CD4-positive, alpha-beta T cell treated with Interleukin-4 for 4 hours (primary cell): ENCODE measurements at places on chromosomes 5 and 9.

DNA sequence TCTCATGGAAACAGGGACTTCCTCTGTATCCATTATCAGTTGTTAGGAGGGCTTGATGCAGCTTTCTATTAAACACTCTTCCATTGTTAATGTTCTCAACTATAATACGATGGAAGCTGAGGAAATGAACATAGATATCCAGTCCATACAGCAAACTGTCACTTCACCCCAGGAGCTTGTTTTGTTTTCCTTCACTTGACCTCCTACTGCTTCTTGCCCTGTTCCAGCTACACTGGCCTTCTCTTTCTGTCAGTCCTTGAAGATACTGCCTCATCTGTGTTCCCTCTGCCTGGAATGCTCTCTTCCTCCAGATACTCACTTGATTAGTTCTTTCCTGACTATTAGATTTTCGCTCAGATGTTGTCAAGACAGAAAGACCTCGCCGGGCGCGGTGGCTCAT lies 17.1 kb downstream of the CTNNA1 start:
- DNase-seq: no peak

DNA sequence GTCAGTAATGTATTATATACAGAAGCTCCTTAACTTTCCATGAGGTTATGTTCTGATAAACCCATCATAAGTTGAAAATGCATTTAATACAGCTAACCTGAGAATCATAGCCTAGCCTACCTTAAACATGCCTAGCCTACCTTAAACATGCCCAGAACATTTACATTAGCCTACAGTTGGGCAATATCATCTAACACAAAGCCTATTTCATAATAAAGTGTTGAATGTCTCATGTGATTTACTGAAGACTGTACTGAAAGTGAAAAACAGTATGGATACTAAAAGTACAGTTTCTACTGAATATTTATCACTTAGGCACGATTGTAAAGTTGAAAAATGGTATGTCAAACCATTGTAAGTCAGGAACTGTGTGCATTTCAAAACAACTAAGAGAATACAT lies 1.6 kb downstream of the GM2A start:
- no peak for DNase-seq

DNA sequence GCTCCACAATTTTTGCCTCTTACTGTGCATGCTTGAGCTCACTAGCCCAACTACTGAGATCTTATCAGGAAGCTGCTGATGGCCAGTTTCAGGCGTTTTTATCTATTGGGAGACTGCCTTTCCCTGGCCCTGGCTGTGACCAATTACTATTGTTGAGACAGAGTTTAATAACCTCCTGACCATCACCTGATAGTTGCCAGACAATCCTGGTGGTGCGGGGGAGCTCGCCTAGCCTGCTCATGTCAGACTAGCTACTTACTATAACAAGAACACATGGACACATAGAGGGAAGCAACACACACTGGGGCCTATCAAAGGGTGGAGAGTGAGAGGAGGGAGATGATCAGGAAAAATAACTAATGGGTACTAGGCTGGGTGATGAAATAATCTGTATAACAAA lies 13.0 kb upstream of the OXCT1 start:
- DNase-seq: no peak

- no peak for DNase-seq
These were observed 145.3 kb upstream of the RASEF start for GRCh38 chr9:83208065-83208850.

- no peak for DNase-seq
These were observed 1.3 kb downstream of the GABBR2 start for GRCh38 chr9:98707166-98708102.

DNA sequence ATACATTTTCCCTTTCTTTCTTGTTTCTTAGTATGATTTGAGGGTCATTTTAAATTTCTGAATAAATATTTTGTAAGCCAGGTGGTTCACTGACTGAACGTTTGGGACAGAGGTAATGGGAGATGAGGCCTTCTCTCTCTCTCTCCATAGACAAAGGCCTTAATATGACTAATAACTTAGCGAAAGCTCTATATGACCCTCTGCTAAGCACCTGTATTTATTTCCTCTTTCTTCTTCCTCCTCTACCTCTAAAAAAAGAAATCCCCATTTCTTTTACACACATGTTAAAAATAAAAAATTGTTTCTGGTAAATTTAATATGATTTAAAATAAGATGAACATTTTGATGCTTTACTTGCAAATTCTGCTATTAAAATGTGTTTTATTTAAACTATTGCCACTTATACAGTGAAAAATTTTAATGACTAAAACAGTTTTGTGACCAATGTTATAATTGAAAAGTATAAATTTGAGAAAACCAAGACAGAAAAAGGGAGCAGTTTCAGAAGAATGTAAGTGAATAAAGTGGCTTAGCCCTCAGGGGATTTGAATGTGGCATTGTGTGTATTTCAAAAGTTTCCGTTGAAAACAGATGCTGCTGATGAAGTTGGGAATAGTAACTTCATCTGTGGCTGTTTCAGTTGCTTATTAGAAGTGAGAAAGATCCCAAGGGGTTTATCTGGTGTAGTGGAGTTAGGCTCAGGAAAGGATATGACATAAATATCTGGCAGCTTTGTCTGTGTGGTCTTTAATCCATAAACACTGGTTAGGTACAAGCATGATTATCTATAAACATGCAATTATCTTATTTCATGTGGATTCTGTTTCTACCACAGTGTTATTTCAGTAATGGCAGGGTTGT lies 128.6 kb upstream of the GRHPR start:
- DNase-seq: no peak

DNA sequence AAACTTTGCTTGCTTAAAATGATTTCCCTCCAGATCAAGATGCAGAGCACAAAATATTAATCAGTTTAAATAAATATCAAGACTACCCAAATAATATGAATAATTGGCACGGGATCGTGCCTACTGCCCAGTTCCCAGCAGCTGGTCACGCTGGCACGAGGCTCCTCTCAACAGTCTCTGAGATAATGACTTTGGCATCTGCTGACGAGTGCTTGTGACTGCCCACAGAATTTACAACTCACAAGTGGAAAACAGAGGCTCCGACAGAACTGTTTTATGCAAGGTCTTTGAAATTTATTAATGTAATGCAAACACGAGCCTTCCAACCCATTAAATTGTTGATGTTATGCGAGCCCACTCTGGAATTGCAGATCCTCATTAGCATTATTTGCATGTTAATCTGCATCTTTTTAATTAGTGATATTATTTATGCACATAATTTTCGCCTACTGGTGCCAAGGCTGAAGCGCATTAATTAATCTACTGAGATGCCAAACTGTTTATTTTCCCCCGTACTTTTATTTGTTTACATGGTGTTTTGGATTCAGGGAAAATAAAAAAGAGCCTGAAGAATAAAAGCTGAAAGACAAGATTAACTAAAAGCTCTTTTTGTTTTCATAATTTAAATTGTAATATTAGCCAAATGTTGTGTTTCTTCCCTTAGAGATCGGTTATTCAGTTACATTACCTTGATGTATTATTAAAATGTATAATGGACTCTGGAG lies 369.3 kb upstream of the IRX1 start:
- DNase-seq: no peak

- no peak for DNase-seq
These were observed 32.4 kb downstream of the CEP72 start for GRCh38 chr5:644509-644908.

GRCh38 chr5:145479271-145479670 lies 355.9 kb downstream of the PRELID2 start:
- DNase-seq: no peak
